ENCODE measurements at places on chromosomes 1 and 21.

- DNase-seq, result no peak
These were observed 1.1 kb downstream of the DPH2 start for GRCh38 chr1:43970911-43971310.

DNA sequence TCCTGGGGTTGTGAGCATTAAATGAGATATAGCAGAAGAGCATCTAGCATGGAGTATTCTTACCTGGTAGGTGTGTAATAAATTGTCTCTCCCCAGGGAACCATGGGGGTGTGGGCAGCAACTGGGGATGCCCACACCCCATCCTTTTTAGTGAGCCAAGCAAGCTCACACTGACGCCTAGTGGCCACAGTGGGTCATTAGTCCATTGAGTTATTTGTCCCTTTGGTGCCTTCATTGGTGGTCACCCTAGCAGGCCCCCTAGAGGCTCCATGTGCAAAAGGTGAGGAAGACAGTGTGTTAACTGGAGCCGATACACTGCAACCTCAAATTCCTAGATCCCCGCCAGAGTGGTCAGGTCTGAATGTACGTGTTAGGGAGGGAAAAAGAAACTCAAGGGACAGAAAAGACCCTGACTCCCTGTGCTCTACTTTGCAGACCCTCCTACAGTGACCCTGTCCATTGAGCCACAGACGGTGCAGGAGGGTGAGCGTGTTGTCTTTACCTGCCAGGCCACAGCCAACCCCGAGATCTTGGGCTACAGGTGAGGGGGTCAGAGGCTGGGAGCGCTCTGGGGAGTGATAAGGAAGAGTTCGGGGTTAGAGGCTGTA is 93.3 kb upstream of the CD1D start:
- peak; percentile 56 for DNase-seq

DNA sequence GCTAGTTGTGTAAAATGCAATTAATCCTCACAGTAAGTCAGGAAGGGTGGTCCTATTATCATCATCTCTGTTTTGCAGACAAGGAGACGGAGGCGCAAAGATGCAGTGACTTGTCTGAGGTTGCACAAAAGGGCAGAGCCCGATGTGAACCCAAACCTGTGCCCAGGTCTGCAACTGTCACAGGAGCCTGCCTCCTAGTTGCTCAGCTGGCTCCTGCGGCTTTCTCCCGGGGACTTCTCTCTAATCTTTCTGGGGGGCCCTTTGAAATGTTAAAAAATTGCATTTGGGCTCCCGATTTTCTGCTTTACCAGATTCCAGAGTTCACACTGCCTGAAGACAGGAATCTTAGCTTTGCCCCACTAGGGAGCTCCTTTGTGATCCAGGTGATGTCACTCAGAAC is 9.4 kb downstream of the CNR2 start:
- DNase-seq, result no peak

DNA sequence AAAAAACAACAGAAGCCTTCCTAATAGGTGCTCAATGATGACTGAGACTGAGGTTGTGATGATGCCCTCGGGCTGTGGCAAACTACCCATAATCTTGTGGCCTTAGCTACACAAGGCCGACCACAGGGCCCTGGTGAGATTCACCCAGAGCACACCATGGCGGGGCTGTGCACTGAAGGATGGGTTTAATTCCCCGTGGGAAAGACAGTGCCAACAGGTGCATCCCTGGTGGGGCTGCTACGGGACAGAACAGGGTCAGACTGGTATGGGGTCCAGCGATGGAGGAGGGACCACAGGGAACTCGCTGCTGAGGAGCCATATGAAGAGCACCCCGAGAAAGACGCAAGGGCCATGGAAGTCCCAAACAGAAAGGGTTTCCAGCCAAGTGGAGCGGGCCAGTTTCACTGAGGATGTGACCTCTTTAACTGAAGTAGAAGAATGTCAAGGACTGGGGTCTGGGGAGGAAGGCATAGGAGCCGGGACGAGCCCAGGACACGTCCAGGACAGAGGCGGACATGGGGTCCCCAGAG is 21.3 kb downstream of the PRDM15 start:
- no peak for DNase-seq

- DNase-seq, result peak; percentile 84
These were observed 82.3 kb downstream of the ITPKB start for GRCh38 chr1:226656601-226657277.

DNA sequence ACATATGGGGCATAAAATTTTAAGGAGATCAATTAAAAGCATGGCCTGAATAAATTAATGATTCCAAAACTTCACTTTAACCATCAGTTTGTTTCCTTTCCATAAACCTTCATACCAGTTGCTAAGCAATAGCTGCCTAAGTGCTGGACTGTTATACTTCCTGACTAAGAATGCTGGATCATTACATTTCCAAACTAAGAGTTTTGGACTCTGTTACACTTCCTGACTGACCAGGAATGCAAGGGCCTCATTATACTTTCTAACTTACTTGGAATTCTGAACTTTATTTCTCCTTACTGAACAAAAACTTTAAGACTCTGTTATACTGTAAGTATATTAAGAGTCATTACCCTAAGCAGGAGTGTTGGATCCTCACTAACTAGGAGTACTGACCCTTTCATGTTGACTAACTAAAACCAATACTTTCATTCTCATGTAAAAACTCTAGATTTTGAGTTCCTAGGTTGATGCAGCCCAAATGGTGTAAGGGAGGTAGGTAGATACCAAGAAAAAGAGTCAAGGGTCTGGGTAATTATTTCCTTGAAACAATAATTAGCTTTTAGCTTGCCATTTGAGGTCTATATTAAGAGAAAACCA is 118.2 kb downstream of the FAF1 start:
- no peak for DNase-seq

DNA sequence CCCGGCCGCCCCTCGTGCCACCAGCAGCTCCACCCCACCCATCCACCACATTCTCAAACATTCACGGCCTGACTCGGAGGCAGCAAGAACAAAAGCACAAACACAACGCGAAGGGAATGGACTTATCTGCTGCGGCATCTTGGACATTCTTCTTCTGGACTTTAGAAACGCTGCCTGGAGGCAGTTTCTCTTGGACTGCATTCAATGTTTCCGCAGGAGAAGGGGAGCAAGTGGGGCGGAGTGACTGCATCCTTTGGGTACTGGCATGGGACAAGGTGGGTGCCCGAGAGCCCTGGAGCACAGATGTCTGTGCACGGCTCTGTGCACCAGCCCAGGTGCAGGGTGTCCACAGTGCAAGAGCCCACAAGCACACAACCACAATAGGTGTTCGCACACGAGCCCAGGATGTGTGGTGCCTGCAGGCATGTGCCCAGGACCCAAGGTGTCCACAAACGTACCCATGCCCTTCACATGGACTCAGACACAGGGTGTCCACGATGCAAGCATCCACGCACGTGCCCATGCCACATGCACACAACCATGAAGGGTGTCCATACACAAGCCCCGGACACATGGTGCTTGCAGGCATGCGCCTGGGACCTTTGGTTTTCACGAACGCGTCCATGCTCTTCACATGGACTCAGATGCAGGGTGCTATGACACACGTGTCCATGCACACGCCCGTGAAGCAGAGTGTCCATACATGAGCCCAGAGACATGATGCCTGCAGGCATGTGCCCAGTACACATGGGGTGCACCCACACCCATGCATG is 53.6 kb downstream of the WNT9A start:
- DNase-seq, result no peak

- DNase-seq, result no peak
These were observed 1.0 kb upstream of the NADK start for GRCh38 chr1:1779320-1779675.

- no peak for DNase-seq
These were observed 131.1 kb downstream of the HLCS start for GRCh38 chr21:36835383-36835795.

GRCh38 chr1:230058626-230059025 is 8.4 kb upstream of the GALNT2 start:
- DNase-seq, result no peak

DNA sequence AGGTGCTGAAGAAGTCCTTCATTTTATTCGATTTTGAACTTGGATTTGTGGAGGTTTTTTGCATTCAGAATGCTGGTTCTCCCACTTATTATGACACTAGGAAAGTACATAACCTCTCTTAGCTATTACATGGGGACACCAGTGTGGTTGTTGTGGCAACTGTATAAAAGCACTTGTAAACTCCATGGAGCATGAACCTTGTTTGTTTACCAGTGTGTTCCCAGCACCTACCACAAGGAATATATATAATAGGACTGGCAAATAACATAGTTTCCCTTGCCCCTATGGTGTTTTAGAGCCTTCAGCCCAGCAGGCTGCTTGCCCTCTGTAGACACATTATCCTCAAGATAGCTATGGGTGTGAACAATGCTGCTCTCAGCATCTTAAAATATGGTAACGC is 43.1 kb downstream of the RASSF5 start:
- DNase-seq, result no peak

- no peak for DNase-seq
These were observed 75.3 kb downstream of the ZNF648 start for GRCh38 chr1:181985936-181986906.

GRCh38 chr1:117616967-117617366 is 11.1 kb downstream of the TENT5C start:
- no peak for DNase-seq

GRCh38 chr1:119870917-119871596 is 25.3 kb downstream of the ADAM30 start:
- peak; percentile 67 for DNase-seq

- DNase-seq, result no peak
These were observed 33.4 kb downstream of the SLC19A1 start for GRCh38 chr21:45508607-45509565.

- no peak for DNase-seq
These were observed 33.1 kb upstream of the FOXO6 start for GRCh38 chr1:41328001-41328615.

DNA sequence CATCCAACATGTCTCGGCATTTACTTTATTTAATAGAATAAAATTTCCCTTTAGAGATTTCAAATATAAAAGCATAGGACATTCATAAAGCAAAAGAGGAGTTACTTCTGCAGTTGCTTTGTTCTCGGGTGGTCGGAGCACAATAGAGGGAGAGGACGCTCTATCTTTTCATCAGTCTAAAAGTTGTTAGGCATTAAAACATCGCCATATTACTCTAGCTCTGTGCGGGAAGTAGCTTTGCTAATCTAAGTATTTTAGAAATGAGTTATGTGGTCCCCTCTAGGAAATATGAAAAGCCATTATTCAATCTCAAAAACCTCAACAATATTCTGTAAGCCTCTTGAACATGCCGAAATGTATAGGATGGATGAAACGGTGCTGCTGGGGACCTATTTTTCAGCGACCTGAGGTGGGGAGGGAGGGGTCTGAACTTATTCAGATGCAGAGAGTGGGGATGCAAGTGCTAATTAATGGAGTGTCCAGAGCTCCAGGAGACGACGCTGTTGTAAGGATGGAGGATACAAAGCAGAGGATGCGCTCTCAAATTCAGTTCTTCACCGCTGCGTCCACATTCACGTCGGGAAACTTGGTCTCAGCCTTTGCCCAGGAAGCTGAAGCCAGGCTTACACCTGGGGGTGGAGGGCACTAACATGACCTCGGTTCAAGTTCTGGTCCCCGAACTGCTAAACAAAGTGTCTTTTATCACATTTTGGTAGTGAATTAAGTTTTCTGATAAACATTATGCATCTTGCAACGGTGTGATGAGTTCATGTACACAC is 6.3 kb downstream of the CDKN2C start:
- no peak for DNase-seq

DNA sequence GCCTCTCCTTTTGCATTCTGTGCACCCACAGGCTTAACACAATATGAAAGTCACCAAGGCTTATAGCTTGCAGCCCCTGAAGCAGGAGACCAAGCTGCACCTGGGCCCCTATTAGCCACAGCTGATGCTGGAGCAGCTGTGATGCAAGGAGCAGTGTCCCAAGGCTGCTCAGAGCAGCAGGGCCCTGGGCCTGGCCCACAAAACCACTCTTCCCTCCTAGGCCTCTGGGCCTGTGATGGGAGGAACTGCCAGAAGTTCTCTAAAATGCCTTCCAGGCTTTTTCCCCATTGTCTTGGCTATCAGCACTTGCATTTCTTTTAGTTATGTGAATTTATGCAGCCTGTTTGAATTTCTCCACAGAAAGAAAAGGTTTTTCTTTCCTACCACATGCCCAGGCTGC is 89.5 kb upstream of the KCTD3 start:
- no peak for DNase-seq

GRCh38 chr1:189693140-189693539 is 784.5 kb downstream of the BRINP3 start:
- no peak for DNase-seq

GRCh38 chr1:161200992-161201835 is 953 bp upstream of the NDUFS2 start:
- no peak for DNase-seq

DNA sequence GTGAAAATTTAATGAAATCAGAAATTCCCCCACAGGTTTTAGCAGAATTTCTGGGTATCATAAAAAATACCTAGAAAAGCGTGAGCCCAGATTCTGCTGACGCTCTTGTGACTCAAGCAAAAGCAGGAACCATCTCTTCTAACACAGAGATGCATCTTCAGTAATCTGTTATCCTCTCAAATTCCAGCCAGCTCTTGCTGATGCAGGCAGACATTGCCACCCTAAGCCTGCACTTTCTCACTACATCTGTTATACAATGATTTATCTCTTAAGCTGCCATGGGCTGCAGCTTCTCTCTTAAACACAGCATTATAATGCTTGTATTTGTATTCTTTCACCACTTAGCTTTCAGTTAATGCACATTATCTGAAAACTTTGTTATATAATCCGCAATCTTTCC is 113.0 kb upstream of the RGS1 start:
- DNase-seq, result no peak

GRCh38 chr1:21244154-21244553 is 46.1 kb downstream of the ECE1 start:
- no peak for DNase-seq

GRCh38 chr1:17027403-17027802 is 15.7 kb upstream of the ATP13A2 start:
- DNase-seq, result no peak

- no peak for DNase-seq
These were observed 144.7 kb upstream of the EDN2 start for GRCh38 chr1:41629141-41629540.

- no peak for DNase-seq
These were observed 2.9 kb downstream of the CD1B start for GRCh38 chr1:158328426-158328825.

- DNase-seq, result no peak
These were observed 788 bp upstream of the EDEM3 start for GRCh38 chr1:184755226-184756065.

GRCh38 chr1:230797942-230798365 is 50.8 kb downstream of the CAPN9 start:
- DNase-seq, result peak; percentile 75

DNA sequence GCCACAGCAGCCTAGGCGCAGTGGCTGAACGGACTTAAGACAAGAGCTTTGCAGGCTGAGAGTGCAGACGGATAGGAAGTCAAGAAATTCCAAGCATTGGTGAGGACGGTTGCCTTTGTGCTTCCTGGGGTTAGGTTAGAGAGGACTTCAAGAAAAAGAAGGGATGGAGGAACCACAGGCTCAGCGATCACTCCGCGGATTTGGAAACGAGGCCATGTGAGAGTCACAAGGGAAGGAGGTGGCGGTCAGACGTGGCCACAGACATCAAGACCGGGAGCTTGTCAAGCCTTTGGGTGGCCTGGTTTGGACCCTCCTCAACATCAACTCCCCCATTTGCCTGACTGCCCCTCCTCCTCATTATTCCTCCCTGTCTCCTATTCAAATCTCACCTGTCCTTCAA is 62.3 kb downstream of the NID1 start:
- DNase-seq, result no peak

Measured in foreskin melanocyte (primary cell).